Lower lobe of right lung (tissue), 2 donors: ENCODE measurements at places on chromosomes 1 and 21. TPM values are rescaled to one million over a fixed set of nuclear protein-coding genes. Genes with fewer than 3 reads are reported as not detected.
A peak's percentile ranks its signal among the peaks of the same experiment; 100 is the strongest.

DNA sequence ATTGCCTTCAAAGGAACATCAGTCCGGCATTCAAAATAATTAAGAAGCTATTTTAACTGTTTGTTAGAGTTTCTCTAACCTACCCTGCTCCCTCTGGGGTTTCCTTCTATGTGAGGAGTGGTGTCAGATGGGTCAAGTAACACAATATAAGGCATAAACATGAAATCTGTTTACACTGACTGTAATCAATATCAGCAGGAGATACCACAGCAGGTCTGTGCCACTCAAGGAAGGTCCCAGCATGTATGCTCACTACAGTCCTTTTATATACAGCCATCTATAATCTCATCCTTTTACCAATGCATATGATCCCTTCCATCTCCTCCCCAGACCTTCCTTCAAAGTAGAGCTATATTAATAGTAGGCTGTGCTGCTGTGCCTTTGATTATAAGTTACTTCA lies 25.4 kb downstream of the EEIG2 start:
- no peak for DNase-seq

Gene AIM2
- 2.4 TPM for total RNA-seq

GRCh38 chr1:225635649-225636048 lies 17.3 kb downstream of the ENAH start:
- no peak for DNase-seq

DNA sequence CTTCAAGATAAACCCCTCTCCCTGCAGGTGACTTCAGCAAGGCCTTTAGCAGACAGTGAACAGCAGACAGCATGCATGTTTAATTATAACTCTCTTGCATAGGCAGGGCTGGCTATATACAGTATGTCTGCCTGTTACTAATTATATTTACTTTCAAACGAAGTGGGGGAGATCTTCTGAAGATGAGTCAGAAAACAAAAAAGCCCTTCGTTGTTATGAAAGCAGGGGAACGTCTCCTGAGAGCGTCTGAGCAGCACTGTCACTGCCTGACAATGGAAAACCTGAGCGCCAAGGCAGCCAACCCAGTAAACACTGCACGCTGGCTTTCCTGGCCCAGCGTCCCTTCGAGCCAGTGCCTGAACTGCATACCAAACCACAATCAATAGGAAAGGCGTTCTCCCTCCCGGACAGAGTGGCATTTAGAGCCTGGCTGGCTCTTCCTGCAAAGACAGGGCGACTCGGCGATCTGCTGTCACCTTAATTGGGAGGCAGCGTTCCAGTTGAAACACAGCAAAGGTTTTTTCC lies 54.1 kb downstream of the TOMM20 start:
- DNase-seq = peak; percentile 51

DNA sequence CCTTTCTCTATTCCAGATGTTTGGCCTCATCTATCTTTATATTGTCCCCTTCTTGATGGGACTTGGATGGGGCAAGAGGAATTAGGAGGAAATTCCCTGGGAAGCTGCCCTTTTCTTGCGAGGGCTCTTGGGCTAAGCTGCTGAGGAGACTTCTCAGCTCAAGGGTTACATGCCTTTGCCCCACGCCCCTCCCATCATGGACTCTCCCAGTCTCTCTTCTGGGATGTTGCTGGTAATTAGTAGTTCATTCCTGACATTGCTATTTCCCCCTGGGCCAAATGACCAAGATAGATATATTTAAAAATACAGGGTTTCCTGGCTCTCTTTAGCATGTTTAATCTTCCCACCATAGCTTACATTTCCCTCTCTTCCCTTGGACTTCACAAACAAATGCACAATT lies 90.6 kb upstream of the RALGPS2 start:
- DNase-seq = no peak

DNA sequence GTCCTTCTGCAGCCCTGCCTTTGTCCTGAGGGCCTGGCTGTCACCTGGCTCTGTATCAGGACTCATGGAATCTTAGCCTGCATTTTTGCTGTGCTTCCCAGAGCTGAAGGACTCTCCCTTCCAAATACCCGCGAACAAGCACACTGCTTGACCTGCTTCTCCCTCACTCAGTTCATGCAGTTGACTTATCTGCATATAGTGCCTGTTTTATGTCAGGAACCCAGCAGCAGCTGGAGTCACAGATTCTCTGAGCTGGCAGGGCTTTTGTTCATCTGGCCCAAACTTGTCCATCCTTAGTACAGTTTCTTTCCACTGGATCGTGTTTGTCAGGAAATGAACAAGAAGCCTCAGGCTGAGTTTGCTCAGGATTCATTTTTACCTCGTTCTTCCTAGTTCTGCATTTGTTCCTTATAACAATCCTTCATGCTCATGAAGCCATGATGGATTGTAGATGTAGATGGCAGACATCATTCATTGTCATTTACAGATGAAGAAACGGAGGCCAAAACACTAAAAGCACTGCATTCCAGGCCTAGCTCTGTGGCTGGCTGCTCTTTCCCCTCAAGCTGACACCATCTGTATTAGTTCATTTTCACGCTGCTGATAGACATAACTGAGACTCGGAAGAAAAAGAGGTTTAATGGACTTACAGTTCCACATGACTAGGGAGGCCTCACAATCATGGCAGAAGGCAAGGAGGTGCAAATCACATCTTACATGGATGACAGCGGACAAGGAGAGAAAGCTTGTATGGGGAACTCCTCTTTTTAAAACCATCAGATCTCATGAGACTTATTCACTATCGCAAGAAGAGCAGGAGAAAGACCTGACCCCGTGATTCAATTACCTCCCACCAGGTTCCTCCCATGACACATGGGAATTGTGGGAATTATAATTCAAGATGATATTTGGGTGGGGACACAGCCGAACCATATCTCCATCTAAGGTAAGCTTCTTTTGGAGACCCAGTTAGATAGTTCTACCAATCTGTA lies 150.9 kb downstream of the HIVEP3 start:
- no peak for DNase-seq

Gene C1orf167
- 2.2 TPM for total RNA-seq

DNA sequence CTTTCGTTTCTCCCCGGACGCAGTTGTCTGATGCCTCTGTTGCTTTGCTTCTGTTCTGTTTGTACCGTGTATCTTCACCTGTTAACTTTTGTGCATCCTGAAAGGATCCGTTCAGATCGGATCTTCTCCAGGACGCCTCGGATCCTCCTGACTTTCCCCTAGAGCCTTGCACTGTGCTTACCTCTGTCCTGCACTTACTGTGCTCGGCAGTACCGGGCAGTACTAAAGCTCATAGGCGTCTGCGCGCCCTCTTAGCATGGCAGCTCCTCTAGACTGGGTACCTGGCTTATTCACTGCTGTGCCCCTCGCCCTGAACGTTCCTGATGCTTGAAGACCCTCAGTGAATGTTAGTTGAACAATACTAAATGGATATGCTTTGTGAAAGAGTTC lies 934 bp downstream of the SCP2 start:
- no peak for DNase-seq

DNA sequence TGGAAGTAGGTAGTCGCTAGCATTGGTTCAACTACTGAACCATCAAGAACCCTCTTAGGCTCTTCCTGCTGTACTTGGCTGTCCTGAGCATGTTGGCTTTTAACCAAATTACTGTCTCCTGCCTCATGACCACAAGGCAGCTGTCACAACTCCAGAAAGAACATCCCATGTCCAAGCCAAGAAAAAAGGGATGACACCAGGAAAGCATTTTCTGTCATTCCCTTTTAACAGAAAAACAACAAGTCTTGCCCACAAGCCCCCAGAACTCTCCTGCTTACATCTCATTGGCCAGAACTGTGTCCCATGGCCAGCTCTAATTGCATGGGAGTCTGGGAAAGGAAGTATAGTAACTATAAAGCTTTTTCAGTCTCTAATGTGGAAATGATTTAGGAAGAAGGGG lies 2.4 kb upstream of the RNU5D-1 start:
- DNase-seq = no peak

DNA sequence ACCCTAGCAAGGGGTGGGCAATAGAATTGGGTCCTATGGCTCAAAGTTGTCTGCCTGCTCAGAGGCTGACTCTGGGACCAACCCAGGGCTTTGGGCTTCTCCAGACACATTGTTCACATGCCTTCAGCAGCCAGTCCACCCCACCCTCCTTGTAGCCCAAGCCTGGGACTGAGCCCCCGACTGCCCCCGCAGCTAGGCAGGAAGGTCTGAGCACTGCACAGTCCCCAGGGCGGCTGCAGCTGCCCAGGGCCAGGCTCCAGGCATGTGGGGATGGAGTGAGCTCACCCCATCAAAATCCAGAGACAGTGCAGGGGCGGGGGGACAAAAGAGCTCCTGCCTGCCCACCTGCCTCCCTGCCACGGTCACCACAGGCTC lies 35.6 kb downstream of the HSPG2 start:
- DNase-seq = no peak

GRCh38 chr1:69504730-69505252 lies 62.9 kb upstream of the LRRC7 start:
- DNase-seq = no peak

Gene SPRR2A
- total RNA-seq = not detected

- peak; percentile 83 for DNase-seq
These were observed 7.9 kb downstream of the H6PD start for GRCh38 chr1:9242338-9242969.

Gene SLC25A44
- total RNA-seq = 17.7 TPM

DNA sequence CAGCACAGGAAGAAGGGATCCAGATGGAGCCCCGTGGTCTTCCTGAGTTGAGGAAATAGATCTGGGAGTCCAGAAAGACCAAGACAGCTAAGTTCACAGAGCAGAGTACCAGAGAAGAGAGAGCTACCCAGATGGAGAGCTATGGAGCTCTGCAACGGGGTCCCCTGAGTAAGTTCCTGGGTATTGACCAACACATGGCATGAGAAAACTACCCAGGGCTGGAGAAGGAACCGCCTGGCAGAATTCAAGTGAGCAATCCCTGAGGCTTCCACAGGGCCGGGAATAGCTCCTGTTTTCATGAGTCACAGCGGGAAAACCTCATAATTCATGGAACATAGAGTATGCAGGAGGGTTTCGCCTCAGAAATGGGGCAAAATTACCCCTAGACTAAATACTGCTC lies 19.7 kb downstream of the STPG1 start:
- no peak for DNase-seq

GRCh38 chr1:192158181-192158580 lies at the start of gene RGS18:
Gene RGS18, plus strand, starts transcription at chr1:192158462. Its CDS starts 176 bp downstream, at chr1:192158638.
- no peak for DNase-seq

- no peak for DNase-seq
These were observed 143.4 kb upstream of the USP24 start for GRCh38 chr1:55358581-55358980.

GRCh38 chr1:219323426-219323825 lies 149.7 kb downstream of the LYPLAL1 start:
- DNase-seq = no peak

- DNase-seq = no peak
These were observed 77.0 kb upstream of the IFNAR2 start for GRCh38 chr21:33152732-33153130.

Gene PLEKHG5
- total RNA-seq = 9.5 TPM

Gene NBPF6
- total RNA-seq = not detected

DNA sequence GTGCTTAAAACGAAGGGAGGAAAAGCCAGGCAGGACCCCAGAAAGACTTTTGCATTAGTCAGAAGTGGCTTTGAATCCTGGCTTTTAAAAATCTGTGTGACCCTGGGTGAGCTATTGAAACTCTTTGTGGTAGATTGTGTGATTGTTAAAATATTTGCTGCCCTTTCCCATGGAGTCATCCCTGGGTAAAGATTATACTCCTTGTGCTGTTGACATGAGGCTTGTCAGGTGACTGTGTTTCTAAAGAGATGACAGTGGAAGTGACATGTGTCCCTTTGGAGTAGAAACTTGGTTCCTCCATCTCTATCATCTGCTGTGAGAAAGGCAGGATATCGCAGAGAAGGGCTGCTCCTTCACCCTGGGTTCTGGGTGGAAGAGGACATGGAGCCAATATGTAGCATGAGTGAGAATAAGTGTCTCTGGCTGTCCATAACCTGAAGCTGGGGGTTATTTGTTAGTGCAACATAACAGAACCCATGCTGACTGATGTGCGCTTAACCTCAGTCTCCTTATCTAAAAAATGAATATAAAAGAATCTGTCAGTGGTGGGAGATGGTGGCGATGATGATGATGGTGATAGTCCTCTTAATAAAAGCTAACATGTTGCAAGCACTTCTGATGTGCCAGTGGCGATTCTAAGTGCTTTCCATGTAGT lies 187.6 kb downstream of the RHOU start:
- DNase-seq = no peak

DNA sequence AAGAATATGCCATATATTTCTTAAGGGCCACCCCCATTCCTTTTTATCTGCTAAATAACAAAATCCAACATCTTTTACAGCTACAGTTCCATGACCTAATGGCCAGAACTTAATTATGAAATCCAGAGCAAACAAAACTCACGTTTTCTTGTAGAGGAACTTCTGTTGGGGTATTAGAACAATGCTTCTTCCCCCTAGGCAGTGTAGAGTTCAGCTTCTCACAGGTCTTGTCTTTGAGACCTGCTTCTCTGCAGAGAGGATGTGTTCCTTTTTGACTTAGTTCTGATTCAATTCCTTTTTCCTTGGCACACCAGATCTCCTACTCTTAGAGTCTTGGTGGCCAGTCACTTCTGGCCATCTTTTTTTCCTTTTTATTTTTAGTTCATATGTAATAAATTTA lies 22.2 kb downstream of the VAV3 start:
- DNase-seq = no peak

GRCh38 chr1:230861970-230862595 lies 6.2 kb downstream of the C1orf198 start:
- DNase-seq = no peak

Gene KCNJ9
- total RNA-seq = not detected

DNA sequence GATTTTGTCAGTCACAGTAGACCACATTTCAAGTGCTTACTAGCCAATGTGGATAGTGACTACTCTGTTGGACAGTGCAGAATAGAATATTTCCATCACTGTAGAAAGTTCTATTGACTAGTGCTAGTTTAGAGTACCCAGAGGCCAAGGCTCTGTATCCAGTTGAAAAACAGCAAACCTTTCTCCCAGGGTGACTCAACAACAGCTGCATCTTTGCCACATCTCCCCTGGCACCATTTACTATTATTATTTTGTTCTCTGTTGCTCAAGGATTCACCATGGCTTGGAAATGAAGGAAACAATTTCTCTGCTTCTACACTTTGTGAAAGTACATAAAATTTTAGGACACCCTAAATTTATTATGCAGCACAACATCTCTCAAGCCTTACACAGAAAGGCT lies 85.3 kb upstream of the WDR26 start:
- no peak for DNase-seq

Gene GNG12
- total RNA-seq = 43.3 TPM

GRCh38 chr1:40936931-40937339 lies 42.6 kb upstream of the CTPS1 start:
- no peak for DNase-seq

Gene DIO1
- not detected for total RNA-seq

GRCh38 chr1:9263984-9264872 lies 28.5 kb upstream of the SPSB1 start:
- DNase-seq = no peak

- DNase-seq = no peak
These were observed 56.4 kb upstream of the SAMSN1 start for GRCh38 chr21:14602382-14602958.

Gene BMP8B
- total RNA-seq = 1.7 TPM

Gene RIPPLY3
- 0.44 TPM for total RNA-seq

Gene TATDN3
- 12.3 TPM for total RNA-seq

DNA sequence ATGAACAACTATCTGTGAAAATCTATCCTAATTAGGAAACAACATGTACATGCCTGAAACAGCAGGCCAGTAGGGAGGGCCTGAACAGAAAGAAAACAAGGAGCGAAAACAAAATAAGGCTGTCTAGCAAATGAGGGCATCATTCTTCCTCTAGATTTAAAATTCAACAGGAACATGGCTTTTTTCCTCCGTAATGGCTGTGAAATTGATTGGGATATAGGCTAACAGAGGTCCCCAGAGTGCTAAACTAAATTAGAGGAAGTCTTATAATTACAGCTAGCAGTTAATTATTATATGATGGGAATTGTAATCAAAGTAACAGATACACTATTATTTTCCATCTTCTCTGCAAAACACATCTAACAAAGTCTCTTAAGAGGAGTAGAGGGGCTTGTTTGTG lies 51.7 kb upstream of the TIAM1 start:
- DNase-seq = no peak
